DMS 273 treated with DMSO at 0.1 percent for 48 hours (cell line): ENCODE measurements at places on chromosomes 12 and 14.
A peak's percentile ranks its signal among the peaks of the same experiment; 100 is the strongest.

DNA sequence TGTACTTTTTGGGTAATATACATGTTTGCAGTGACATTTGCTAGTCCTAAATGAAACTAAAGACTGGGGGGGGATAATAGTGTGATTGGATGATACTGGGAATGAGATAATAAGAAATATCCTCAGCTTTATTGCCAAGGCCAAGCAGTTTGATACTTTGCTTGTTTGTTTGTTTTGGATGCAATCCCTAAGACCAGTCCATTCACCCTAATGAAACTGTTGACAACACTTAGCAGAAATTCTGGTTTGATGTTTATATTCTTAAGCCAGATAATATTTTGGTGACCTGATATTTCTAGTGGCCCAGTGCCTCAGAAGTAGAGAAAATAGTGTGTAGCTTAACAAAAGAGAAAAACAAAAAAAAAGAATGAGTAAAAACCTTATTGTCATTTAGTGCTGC, 1.8 kb downstream of the PHC1 start:
- no peak for DNase-seq

- no peak for DNase-seq
Observed at GRCh38 chr12:30794591-30795409, 40.0 kb upstream of the CAPRIN2 start.

GRCh38 chr14:71690478-71690877, 241.8 kb upstream of the RGS6 start:
- no peak for DNase-seq

GRCh38 chr12:130281153-130281799, 56.4 kb upstream of the PIWIL1 start:
- peak; percentile 12 for DNase-seq

DNA sequence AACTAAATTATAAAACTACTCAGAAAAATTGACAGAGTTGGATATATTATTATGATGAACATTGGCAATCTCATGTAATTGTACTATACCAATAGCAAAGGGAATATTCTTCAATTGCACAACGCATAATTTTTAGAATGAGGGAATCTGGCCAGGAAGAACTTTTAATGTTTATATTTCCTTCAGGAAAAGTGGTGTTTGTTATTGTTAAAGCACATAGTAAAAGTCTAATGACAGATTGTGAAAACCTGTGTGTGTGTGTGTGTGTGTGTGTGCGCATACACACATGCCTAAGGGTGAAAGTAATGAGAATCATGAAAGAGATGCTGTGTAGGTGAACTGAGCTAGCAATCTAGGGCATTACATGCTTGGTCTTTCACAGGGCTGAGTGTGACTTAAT, 877.7 kb downstream of the SLC6A15 start:
- DNase-seq, result no peak

GRCh38 chr12:104575442-104576186, 118.9 kb downstream of the CHST11 start:
- no peak for DNase-seq

DNA sequence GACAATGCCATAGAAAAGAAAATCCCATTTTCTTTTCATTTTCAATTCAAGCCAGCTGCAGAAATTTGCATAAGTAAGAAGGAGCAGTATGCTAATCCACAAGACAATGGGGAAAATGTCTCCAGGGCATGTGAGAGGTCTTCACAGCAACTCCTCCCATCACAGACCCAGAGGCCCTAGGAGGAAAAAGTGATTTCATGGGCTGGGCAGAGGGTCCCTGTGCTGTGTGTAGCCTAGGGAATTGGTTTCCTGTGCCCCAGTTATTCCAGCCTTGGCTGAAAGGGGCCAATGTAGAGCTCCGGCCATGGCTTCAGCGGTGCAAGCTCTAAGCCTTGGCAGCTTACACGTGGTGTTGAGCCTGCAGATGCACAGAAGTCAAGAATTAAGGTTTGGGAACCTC, 211.4 kb downstream of the CCDC59 start:
- DNase-seq, result no peak

DNA sequence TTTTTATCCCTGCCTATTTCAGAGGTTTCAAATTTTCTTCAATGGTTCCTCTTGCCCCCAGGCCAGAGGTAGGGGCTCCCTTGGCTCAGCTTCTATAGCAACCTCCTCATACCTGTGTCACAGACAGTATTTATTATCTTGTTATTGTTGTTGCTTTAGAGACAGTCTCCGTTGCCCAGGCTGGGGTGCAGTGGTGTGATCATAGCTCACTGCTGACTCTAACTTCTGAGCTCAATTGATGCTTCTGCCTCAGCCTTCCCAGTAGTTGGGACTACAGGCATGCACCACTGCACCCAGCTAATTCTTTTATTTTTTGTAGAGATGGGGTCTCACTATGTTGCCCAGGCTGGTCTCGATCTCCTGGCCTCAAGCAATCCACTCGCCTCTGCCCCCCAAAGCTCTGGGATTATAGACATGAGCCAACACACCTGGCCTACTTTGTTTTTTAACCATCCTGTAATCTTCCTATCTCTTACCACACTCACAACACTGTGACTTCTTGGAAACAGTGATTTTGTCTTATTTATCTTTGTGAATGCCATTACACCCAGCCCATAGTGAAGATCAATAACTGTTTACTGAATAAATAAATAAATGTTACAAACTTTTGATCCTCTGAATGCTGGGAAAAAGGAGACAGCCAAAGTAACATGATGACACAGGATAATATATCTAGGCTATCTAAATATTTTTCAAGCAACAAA, 95.9 kb downstream of the PHLDA1 start:
- no peak for DNase-seq

DNA sequence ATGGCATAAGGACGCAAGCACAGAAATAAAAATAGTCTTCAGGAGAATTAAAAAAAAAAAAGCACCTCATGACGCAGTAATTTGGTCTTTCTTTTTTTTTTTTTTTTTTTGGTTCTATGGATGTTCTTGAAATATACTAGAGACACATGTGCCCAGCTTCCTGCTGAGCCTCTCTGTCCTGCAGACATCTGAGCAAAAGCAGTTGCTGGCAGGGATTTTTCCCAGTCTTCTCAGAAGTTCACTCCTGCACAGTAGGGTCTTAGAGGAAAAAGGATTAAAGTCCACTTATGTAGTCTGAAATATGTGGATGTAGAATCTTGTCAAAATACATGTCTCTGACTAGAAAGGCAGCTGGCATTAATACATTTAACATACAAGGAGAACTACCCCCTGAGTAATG, 1888.1 kb upstream of the SEL1L start:
- DNase-seq, result no peak

DNA sequence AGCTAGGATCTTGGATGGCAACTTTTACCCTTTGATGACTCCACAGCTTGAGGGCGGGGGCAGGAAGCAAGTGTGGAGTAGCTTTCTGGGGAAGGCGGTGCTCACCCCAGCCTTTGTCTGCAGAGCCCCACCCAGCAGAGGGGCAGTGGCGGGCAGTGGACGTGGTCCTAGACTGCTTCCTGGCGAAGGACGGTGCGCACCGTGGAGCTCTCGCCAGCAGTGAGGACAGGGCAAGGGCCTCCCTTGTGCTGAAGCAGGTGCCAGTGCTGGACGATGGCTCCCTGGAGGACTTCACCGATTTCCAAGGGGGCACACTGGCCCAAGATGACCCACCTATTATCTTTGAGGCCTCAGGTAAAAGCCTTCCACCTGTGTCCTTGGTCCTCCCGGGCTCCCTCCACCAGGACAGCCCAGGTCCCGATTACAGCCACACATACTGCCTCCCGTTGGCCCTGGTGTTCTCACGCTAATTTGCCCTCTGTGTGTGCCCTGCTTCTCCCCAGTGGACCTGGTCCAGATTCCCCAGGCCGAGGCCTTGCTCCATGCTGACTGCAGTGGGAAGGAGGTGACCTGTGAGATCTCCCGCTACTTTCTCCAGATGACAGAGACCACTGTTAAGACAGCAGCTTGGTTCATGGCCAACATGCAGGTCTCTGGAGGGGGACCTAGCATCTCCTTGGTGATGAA, 1.2 kb downstream of the TAPBPL start:
- no peak for DNase-seq

GRCh38 chr14:61343471-61343870, 22.1 kb downstream of the PRKCH start:
- no peak for DNase-seq

DNA sequence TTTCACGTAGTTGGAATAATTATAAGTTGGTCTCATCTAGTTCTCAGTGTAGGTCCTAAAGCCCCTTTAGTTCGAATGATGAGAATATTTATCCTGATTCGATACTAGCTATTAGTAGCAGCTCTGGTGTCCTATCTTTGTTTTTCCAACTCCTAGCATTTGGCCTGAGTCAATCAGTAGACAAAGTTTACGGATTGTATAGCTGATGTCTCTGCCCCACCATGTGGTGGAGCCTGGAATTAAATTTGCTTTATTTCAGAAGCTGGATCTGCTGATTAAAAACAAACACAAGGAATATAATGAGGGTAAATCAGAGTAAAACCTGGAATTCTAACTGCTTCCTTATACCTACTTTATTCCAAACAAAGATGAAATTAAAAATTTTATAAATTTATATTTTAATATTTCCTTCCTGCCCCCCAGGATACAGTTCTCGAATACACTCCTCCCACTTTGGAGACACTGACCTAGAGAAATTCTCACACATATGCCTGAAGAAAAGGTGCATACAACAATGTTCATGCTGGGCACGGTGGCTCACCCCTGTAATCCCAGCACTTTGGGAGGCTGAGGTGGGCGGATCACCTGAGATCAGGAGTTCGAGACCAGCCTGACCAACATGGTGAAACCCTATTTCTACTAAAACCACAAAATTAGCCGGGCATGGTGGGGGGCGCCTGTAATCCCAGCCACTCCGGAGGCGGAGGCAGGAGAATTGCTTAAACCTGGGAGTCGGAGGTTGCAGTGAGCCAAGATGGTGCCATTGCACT, 7.6 kb upstream of the BRMS1L start:
- no peak for DNase-seq

DNA sequence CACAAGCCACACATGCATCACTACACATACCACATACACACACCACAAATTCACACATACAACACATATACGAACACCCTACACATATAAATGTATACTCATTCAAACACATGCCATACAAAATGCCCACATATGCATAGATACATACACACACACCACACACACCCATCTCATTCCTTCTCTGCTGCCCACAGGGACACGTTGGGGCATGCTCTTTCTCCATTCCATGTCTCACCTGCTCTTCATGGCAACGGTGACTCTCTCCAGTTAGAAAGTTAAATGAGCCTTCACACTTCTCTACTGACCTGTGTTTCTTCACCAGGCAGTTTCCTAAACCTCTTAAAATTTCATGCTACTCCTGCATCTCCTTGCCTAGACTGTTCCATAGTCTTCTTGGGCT, 1194.8 kb downstream of the BCL11B start:
- no peak for DNase-seq

- no peak for DNase-seq
Observed at GRCh38 chr12:53051058-53051880, 1.4 kb downstream of the TNS2 start.

- DNase-seq, result no peak
Observed at GRCh38 chr12:2800046-2800570, 5.3 kb downstream of the FKBP4 start.

- no peak for DNase-seq
Observed at GRCh38 chr12:6310771-6311610, 509 bp downstream of the PLEKHG6 start.

GRCh38 chr14:103663506-103663905, 34.5 kb downstream of the KLC1 start:
- DNase-seq, result no peak

DNA sequence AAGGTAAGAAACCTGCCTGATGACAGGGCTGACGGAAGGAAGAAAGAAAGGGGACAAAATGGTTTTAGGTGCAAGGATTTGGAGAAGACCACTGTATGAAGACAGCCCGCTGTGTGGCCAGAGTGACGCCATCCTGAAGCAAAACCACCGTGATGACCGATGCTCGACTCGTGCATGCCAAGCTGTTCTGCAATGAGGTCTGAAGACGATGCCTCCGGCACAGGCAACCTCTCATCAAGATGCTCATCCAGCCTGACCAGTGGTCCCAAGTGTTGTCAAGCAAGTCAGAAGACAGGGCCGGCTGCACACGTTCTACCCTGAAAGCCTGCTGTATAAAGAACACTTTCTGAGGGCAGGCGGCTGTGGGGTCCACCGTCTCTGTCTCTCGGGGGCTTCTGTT, 34.8 kb downstream of the STX2 start:
- no peak for DNase-seq

DNA sequence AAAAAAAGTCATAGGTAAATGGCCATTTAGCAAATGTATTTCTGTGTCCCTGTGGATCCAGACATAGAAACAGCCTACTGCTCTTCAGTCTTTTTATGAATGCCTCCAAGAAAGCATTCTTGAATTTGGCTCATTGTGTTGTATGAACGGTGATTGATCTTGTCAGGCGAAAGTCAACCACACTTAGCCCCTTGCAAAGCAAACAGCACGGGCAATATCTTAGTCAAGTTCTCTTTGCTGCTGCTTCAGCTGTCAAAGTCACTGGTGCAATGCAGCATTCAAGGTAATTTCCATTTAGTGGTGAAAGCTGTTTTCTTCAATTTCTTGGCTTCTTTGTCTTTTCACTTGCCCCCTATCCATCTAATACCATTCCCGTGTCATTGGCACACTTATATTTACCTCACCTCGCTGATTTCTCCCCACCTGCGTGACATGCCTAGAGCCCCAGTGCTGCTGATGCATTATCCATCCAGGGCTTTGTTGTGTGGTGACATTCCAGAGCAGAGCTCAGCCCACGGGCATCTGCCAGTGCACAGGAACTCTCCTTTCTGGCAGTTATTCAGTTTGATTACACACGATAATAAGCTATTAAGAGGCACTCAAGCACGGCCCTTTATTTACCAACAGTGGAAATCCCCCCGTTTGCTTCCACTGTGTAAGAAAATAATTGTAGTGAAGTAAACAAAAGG, 362.3 kb upstream of the NOVA1 start:
- DNase-seq, result no peak

GRCh38 chr14:77133720-77134338, 7.8 kb downstream of the ZDHHC22 start:
- no peak for DNase-seq

- DNase-seq, result no peak
Observed at GRCh38 chr12:15754233-15754632, 35.0 kb downstream of the EPS8 start.

- no peak for DNase-seq
Observed at GRCh38 chr14:33709283-33709682, 241.6 kb downstream of the EGLN3 start.

- no peak for DNase-seq
Observed at GRCh38 chr14:70006699-70007098, 127.5 kb downstream of the SMOC1 start.

- DNase-seq, result no peak
Observed at GRCh38 chr14:67332468-67332867, 27.1 kb downstream of the ATP6V1D start.

- DNase-seq, result no peak
Observed at GRCh38 chr12:18492372-18493025, 231.2 kb downstream of the PIK3C2G start.
